ENCODE measurements at places on chromosomes 13 and 19.

- no peak for DNase-seq
Observed at GRCh38 chr13:76160961-76161925, 525.1 kb downstream of the LMO7 start.

GRCh38 chr13:111912991-111913760 is 153.8 kb upstream of the SOX1 start:
- no peak for DNase-seq

GRCh38 chr13:71055644-71056043 is 811.4 kb downstream of the DACH1 start:
- no peak for DNase-seq

- DNase-seq: no peak
Observed at GRCh38 chr13:92459306-92459705, 767.3 kb upstream of the GPC6 start.

- no peak for DNase-seq
Observed at GRCh38 chr19:16419669-16420335, 52.0 kb downstream of the EPS15L1 start.

GRCh38 chr19:2478756-2479555 is 3.0 kb downstream of the GADD45B start:
- DNase-seq: peak; percentile 74

DNA sequence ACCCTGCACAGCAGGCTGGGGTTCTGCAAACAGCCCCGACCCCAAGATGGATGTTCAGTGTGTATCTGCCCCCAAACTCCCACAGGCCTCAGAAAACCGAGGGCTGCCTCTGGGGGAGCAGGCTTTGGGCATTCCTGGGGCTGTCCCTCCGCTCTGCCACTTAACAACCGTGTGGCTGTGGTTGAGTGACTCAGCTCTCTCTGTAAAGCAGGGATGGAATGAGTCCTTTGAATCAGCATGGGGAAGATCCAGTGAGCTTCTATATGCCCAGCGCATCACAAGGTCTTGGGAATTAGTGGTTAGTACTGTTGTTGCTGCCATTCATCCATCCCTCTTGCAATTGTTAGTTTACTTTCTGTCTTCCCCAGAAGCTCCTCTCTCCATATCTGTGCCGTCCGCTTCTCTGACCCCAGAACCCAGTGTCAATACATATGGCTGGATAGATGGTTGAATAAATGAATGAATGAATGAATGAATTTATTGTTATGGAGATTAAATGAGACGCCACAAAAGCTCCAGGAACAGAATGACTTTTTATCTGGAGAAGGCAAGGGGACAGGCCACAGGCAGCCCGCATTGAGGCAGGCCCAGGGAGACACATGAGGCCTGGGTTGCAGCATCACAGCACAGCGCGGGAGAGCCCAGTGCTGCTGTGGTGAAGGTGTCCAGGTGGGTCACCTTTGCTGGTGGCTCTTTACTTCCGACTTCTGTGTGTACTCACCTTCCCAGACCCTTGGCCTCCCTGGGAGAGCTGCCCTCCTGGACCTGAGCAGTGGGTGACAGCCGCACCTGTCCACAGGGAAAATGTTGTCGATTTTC is 89.2 kb downstream of the RGCC start:
- no peak for DNase-seq

- no peak for DNase-seq
Observed at GRCh38 chr13:35984287-35984686, 146.9 kb downstream of the DCLK1 start.

DNA sequence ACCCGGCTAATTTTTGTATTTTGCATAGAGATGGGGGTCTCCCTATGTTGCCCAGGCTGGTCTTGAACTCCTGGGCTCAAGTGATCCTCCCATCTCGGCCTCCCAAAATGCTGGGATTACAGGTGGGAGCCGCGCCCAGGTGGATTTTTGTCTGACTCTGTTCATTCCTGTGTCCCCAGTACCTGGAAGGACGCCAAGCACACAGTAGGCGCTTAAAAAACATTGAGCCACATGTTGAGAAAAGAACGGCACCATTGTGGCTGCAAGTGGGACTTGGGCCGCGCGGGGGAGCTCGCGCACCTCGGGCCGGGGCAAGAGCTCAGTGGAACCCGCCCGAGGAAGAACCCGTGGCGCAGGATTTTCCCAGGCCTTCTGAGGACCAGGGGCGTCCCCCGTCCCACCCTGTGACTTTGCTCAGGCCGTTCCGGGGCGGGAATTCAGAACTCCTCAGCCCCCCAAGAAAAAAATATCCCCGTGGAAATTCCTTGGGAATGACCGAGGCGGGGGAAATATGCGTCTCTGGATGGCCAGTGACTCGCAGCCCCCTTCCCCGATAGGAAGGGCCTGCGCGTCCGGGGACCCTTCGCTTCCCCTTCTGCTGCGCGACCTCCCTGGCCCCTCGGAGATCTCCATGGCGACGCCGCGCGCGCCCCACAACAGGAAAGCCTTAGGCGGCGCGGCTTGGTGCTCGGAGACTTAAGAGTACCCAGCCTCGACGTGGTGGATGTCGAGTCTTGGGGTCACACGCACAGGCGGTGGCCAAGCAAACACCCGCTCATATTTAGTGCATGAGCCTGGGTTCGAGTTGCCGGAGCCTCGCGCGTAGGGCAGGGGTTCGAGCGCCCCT is 1.4 kb upstream of the ICAM1 start:
- peak; percentile 89 for DNase-seq

DNA sequence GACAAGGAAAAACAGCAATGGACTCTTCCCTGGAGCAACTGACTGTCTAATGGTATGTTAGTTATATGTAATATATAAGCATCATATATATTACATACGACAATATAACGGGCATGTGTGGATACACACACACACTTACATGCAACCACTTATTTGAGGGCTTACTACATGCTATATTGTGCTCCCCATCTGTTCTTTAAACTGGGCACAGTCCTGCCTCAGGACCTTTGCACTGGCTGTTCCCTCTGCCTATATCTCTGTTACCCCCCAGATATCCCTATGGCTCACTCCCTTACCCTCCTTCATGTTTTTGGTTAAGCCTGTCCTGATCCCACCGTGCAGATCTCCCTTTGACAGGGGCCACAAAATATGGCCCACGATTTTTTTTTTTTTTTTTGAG is 10.2 kb downstream of the TICAM1 start:
- no peak for DNase-seq
